ENCODE measurements at places on chromosomes 3 and 15.

DNA sequence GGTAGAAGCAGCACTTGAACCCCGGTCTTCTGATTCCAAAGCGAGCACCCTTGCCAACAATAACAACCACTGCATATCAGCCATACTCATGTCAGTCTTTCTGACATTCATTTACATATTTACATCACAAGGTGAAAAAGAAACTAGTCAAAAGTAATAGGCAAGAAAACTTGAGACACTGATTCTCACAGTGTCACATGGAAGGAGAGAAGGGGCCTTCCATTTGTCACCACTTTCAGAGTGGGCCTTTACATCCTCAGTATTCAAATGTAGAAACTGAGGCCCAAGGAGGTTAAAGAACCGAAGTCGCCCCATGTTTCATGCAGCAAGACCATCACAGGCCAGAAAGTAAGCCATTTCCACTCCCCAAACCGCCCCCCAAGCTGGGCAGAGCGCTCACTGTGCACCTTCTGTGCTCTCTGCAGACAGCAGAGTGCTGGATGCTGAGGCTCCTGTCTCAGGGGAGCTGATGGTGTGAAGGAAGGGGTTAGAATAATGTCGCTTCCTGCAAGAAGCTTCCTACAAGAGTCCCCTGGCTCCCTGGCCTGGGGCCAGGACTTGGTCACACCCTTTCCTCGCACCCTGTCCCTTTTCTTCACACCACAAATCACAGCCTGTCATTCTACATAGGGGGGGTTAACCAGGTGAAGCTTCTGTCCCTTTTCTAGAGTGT lies 260.1 kb downstream of the UACA start:
- no peak for DNase-seq

DNA sequence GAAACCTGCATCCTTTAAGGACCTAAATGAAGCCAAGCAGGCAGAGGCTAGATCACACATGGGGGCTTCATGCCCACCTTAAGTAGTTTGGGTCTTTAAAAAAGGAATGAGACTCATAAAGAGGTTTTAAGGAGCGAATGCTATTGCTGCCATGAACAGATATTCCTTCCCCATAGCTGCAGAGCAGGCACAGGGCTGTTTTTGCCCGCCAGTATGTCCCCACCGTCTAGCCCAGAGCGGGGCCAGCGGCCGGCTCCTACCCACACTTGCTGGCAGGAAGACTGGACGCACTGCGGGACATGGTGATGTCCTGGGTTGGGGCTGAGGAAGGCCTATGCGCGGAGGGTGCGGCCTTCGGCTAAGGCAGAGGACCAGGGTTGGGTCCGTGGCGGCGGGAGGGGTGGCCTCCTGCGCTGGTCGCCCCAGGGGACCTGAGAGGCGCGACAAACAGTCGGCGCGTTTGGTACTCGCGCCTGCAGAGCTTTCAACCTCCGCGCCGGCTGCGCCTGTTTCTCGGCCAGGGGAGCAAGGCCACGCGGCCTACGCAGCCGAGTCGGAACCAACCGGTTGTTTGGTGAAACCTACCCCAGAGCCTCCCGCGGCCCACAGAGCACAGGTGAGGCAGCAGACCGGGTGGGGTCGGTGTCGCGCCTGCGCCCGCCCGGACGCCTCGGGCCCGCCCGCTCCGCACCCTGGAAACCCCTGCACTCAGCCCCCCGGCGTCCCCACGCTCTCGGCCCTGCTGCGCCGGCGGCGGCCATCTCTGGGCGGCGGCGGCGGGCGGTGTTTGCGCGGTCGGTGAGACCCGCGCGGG lies at the start of gene FAIM:
Gene FAIM, plus strand, starts transcription at position 450 of the 814 bp plus-strand sequence. CDS start 10,956 bp downstream, outside the sequence.
- peak; percentile 51 for DNase-seq

- no peak for DNase-seq
Measured at GRCh38 chr3:160217675-160218074, 7.5 kb upstream of the C3orf80 start.

DNA sequence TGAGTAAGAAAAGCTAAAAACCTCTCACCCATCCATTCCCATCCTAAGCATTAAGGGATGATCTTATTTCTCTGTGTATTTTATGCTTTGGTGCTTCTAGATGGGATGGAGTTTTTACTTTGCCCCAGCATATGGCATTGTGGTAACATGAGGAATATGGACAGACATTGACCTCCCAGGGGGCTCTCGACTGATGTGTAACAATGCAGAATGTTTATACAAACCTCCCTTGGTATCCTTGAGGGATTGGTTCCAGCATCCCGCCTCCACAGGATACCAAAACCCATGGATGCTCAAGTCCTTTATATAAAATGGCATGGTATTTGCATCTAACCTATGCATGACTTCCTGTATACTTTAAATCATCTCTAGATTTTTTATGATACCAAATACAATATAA lies 21.6 kb downstream of the PDIA5 start:
- no peak for DNase-seq

DNA sequence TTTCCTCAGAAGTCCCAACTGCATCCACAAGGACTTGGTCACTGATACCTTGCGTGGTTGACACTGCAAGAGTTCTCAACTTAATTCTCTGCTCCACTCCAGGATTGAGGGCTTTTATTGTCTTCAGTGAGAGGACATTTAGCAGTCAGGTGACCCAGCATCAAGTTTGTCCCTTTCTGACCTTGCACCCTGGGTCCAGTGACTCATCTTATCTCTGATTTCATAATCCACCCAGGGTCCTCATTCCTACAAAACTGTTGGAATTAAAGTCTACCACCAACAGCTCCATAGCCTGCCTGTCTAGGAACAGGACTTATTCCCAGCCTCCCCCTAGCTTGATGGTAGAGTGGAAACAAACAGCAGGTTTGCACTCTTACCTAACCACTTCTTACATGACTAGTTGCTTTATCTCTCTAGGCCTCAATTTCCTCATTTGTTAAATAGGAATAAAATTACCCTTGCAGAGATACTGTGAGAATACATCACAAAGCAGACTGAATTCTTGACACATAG lies 151.3 kb upstream of the LPP start:
- no peak for DNase-seq

DNA sequence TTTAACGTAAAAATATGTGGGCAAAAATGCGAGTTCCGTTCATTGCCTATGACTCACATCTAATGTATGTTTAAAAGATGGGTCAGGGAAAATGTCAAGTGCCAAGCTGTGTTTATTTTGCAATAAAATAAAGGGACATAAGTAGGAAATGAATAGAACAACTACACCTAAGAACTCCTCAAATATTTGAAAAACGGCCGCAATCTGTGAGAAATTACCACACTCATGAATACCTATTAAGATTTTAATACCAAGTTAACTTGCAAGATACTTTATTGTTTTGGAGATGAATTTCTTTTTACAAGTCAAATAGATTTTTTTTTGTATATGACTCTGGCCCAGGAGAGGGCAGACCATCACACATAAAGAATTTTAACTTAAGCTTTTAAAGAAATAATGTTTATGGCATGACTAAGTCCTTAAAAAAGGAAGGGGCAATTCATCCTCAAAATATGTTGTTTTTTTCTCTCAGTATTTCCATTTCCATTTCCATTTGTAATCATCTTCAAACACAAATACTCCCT lies 152.7 kb downstream of the SUCNR1 start:
- no peak for DNase-seq

GRCh38 chr3:116863822-116864589 lies 154.4 kb downstream of the TUSC7 start:
- no peak for DNase-seq

DNA sequence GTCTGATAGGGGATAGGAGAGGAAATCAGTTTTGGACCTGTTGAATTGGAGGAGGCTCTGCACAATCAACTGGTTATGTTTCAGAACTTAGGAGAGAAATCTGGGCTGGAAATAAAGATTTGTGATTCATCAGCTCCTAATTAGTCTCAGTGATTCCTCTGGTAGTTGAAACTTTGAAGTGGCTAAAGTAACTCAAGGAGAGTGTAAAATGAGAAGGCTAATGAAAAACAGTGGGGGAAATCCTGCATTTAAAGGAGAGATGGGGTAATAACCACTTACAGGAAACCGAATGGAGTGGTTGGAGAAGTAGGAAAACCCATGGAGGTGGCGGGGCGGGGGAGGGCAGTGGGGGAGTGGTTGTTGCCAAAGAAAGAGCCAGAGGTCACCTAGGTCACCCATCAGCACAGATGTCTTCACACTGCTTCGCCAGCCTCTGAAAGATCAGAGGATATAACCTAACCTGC lies 32.6 kb downstream of the MAP2K5 start:
- no peak for DNase-seq

DNA sequence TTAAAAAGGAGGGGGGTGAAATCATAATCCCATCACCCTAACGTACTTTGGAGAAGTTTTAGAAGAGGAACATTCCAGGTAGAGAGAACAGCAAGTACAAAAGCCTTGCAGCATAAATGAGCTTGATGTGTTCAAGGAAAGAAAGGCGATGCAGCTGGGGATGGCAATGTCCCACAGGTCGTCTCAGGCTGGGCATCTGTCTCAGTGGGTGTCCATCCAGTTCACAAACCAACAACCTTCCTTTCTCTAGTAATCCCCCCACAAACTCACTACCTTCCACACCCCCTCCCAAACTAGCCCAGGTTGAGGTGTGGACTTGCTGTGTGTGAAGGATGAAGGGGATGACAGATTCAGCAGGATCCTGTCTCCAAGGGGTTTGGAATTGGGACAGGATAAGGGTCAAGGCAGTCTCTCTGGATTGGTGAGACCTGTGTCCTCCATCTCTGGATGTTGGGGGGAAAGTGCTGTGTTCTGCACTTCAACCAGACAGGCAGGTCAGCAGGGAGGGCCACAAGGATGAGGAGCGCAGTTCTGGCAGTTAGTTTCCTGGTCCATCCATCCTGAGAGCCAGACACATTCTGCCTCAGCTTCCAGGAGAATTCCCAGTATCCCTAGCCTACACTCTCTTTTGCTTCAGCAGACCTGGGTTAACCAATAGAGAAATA lies 1.7 kb upstream of the ESYT3 start:
- DNase-seq = no peak

GRCh38 chr15:38671675-38672254 lies 107.2 kb upstream of the RASGRP1 start:
- no peak for DNase-seq

DNA sequence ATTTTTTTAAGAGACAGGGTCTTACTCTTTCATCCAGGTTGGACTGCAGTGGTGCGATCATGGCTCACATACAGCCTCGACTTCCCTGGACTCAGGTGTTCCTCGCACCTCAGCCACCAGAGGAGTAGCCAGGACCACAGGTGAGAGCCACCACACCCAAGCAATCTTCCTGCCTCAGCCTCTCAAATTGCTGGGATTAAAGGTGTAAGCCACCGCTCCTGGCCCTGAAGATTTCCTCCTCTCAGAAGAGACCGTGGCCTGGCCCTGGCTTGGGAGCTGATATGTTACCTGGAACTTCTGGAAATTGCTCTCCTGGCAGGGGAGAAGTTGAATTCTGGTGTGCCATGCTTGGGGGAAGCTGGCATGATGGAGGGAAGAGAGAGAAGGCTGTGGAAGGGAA lies 36.2 kb downstream of the PPCDC start:
- DNase-seq = no peak

DNA sequence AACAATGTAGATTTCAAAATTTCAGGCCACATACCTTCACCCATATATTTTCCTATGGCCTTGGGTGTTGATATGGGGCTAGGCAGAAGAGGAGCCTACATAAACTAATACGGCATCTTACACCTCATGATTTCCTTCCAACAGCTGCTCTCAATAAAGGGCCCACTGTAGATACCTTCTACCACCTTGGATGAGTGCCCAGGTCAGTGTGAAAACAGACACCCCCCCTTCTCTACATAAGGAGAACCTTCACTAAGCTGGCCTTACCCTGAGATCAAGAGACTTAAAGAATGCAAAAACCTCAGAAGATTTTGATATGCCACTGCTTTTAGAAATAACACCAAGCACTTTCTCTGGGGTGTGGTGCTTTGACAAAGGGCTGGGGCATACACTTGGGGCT lies 42.7 kb downstream of the SH3BP5 start:
- no peak for DNase-seq

DNA sequence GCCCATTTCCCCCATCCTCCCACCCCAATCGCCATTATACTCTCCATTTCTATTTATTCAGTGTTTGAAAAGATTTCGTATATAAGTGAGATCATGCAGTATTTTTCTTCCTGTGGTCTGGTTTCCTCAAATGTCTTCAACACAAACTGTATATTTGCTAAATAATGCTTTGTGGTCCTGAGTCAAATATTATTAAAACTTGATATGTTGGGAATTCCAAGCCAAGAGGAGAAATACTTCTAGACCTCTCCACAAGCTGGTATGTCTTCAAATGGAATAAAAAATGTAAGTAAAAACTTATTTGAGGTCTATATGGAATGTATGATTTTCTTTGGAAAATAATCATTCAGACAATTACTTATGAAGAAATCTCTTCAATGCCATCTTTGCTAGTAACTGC lies 122.5 kb upstream of the TSC22D2 start:
- DNase-seq = no peak

DNA sequence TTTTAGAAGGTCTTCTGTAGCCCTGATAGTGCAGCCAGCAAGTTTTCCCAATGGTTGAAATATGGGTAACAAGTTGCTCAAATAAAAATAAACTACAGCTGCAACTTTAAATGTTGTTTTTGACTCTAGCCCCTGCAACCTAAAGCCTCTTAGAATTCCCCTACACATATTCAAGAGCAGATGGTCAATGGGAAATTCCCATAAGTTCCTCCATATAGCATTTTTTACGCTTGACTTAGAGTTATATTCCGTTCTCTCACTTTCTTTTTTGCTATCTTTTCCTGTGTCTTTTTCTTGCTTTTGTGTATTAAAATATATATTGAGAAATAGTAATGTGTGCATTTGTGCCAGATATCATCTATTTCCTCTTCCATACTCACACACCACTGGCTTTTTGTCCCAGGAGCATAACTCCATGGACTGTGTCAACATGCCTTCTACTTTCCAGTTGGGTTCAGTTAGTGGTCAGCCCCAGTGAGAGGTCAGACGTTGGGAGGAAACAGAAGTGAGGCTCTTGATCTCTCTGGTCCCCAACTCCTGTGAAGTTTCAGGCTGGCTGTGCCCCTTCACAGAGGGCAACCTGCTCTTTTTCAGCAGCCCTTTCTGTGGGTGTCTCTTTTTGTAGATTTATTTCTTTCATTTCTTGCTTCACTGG lies 63.3 kb upstream of the TP63 start:
- no peak for DNase-seq

DNA sequence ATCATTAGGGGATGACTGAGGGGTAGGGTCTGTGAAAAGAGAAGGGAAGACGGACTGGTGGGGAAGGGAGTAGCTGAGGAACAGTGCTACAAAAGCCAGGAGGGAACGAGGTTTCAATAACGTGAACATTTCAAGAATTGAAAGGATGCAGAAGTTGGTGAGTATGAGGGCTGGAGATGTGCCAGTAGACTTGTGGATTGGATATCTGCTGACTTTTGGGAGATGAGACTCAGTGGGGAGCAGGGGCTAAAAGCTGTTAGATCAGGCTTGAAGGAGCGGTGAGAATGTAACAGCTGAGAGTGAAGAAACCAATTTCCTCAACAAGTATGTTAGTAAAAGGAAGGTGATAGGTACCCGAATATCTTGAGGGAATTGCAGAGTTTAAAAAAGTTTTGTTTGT lies 65.2 kb downstream of the GTPBP8 start:
- no peak for DNase-seq
